Activated T-cell treated with anti-CD3 and anti-CD28 coated beads, Interleukin-2, amount 50 U/mL, for 48 hours (primary cell): ENCODE measurements at places on chromosomes 12 and 14.
A peak's percentile ranks its signal among the peaks of the same experiment; 100 is the strongest.

DNA sequence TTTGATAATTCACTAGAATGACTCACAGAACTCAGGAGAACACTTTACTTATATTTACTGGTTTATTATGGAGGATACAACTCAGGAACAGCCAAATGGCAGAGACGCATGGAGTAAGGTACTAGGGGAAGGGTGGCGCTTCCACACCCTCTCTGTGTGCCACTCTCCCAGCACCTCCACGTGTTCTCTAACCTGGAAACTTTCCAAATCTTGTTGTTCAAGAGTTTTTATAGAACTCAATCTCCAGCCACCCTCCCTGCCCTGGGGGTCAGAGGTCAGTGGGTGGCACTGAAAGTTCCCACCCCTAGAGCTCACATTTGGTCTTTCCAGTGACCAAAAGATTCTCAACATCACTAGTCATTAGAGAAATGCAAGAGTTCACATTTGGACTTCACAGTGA is 13.2 kb downstream of the TRIM9 start:
- DNase-seq: no peak

DNA sequence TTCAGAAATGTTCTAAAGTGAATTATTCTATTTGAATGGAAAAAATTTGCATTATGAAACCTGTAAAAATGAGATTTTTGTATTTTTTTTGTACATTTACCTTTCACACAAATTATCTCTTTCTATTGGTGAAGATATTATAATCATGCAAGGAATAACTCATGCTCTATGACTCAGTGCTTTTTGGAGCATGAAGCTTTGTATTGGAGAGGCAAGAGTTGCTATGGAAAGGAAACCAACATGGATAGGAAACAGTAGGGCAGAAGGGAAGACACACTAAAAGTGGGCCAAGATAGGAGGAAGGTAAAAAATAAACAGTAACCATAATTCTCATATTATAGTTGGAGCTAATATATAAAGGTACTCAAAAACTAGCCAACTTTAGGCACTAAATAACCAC is 79.0 kb downstream of the PLCZ1 start:
- no peak for DNase-seq

GRCh38 chr12:2629051-2629450 is 165.7 kb upstream of the FKBP4 start:
- no peak for DNase-seq

- DNase-seq: no peak
These were observed 230.0 kb upstream of the SRRM4 start for GRCh38 chr12:118751355-118751754.

GRCh38 chr12:116672842-116673516 is 64.9 kb downstream of the SPRING1 start:
- peak; percentile 23 for DNase-seq

DNA sequence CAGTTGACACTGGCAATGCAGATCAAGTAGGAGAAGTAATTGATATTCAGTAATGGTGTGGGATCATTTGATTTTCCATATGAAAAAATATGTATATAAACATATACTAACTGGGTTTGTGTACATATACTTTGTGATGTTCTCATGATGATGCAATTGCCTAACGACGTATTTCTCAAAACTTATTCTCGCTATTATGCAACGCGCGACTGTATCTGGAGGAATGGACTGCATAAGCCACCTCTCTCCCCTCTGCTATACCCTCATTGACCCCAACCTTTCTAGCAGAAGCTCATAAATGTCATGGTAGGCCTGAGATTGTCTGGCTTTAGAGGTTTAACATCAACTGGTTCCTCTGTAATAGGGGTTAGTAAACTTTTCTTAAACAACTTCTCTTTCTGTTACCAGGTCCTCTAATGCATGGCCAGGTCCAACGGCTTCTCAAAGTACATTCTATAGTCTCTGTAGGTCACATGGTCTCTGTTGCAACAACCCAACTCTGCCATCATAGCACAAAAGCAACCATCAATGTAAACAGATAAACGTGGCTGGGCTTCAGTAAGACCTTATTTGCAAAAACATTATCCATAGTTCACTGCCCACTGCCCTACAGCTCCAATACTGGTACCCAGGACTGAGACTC is 59.3 kb downstream of the FOXN3 start:
- no peak for DNase-seq

- DNase-seq: no peak
These were observed 5.4 kb downstream of the AP1G2 start for GRCh38 chr14:23561873-23562821.

DNA sequence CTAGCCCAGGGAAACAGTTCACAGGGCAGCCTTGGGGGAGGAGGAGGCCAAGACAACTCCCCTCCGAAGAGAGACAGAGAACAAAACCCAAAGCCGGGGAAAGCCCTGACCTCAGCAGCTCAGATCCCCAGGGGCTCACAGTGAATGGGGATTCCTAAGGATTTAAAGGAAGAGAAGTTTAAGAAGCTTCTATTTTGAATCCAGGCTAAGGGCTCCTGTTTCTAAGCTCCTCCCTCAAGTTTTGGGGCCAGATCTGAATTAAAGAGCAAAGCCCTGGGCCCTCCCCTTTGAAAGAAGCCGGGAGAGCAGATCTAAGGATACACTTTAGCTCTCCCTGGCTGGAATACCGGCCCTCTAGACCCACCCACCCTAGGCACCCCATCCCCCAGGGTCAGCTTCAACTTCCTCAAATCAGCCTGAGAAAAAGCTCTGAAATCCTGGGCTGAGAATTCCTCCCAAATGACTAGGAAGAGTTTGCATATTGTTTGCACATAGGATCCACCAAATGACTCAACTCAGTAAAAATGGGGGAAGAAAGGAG is 3.9 kb downstream of the KDM2B start:
- no peak for DNase-seq

GRCh38 chr12:2494486-2495192 is 300.1 kb upstream of the FKBP4 start:
- DNase-seq: no peak

DNA sequence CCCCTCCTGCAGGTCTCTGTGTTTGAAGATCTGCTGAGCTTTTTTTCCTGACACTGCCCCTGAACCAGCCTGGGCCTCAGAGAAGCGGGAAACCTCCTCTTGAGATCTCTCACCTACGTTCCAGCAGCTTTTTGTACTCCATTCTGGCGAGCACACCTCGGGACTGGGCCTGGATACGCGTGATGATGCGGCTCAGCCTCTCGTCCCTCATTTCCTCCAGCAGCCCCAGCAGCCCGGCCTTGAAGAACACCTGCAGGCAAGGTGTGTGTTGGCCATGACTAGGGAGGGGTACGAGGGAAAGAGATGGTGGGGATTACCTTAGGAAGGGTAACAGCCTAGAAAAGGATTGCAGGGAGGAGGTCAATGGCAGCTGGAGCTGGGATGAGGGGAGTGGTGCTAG is 10.3 kb downstream of the MYH7 start:
- no peak for DNase-seq

- DNase-seq: no peak
These were observed 25.8 kb upstream of the RAB35 start for GRCh38 chr12:120142231-120142877.

DNA sequence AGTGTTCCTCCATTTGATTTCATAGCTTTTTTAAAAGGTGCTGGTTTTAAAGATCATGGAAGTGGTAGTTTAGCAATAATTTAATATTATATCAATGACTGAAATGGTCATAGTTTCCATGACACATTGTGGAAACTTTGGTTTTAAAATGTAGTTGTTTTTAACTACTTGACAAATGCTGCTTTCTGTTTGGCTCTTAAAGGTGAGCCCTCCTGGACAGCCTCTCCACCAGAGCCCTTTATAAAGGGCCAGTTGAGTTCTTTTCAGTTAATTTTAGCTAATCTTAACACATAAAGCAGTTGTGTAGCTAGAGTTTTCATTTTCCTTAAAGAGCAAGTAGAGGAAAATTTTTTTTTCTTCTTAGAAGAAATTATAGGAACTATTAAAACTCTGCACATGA is 14.0 kb downstream of the XPOT start:
- no peak for DNase-seq

DNA sequence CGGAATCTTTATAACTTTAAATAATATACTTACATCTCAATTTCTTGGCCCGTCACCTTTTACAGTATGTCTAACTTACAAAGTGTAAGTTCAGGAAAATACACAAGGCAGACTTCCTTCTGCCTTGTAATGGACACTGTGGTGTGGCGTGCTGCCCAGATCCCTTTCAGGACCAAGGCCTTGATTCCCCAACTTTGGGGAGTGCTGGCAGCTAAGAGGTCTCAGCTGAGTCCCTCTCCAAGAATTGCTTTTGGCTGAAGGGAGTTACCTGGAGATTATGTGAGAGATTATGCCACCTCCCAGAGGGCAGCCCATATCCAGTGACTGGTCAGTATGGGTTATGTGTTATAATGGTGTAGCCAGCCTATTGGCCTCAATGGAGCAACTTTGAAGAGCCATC is 21.2 kb upstream of the BATF start:
- no peak for DNase-seq

- DNase-seq: peak; percentile 84
These were observed 1.0 kb downstream of the INSM2 start for GRCh38 chr14:35534873-35535482.

DNA sequence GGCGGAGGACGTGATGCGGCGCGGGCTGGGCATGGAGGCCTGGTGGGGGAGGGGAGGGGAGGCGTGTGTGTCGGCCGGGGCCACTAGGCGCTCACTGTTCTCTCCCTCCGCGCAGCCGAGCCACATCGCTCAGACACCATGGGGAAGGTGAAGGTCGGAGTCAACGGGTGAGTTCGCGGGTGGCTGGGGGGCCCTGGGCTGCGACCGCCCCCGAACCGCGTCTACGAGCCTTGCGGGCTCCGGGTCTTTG is 303 bp downstream of the GAPDH start:
- DNase-seq: no peak

DNA sequence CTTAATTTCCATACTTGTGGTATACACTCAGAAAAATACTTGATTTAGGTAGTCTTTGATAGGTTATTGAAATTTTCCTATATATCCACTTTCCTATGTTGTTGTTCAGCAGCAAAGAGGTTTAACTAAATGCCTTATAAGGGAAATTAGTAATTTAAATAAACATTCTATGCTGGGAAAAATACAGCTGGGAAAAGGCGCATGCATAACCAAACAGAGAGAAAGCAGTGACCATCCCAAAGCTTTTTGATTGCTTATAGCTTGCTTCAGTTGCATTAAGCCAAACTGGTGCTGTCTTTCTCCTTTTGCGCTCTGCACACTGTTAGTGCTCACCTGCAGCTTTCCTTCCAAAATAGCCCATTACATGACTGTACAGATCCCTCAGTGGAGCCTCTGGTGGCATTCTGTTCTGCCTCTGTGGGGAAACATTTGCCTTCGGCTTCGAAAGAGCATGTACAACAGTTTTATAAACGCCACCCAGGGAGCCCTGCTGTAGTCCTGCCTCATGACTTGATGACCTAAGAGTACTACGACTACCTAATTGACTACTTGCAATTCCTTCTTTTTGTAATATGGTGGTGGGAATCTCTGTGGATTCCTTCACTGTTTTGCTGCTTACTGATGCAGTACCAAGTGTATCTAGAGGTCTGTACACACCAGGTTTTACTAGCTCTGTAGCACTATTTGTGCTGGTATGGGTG is 120.8 kb downstream of the RALGAPA1 start:
- DNase-seq: no peak

GRCh38 chr14:51079489-51079888 is 15.4 kb downstream of the TRIM9 start:
- no peak for DNase-seq

- DNase-seq: no peak
These were observed 141.8 kb downstream of the GRIN2B start for GRCh38 chr12:13839365-13840336.

GRCh38 chr12:104750061-104750460 is 208.0 kb downstream of the SLC41A2 start:
- no peak for DNase-seq

- no peak for DNase-seq
These were observed 341.2 kb upstream of the DCN start for GRCh38 chr12:91523831-91524230.

- no peak for DNase-seq
These were observed 39.8 kb upstream of the PTGDR start for GRCh38 chr14:52227619-52228222.
